ENCODE measurements at places on chromosomes 3 and 15. TPM values are rescaled to one million over a fixed set of nuclear protein-coding genes. Genes with fewer than 3 reads are reported as not detected.

THRB gene
- 31.4 TPM for polyA plus RNA-seq

- DNase-seq: no peak
These were observed 416.6 kb upstream of the AZI2 start for GRCh38 chr3:28765194-28765593.

DNA sequence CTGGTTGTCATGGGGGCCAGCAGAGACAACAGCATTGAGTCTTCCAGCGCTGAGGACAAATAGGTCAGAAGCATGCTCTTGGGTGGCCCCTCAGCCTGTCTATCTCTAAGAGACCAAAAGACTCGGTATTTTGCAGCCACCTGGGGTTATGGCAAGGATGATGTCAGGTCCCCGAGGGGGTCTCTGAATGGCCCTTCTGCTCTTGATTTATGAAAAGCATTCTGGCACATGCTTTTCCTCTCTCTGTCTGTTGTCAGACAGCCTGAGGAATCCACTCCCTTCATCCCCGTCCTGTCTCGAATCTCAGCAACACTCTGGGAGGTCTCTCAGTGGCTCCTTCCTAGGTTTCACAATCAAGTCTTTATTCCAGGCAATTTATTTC, 156.6 kb upstream of the RGMA start:
- no peak for DNase-seq

- DNase-seq: no peak
These were observed 767 bp downstream of the WDR48 start for GRCh38 chr3:39052583-39052982.

DNA sequence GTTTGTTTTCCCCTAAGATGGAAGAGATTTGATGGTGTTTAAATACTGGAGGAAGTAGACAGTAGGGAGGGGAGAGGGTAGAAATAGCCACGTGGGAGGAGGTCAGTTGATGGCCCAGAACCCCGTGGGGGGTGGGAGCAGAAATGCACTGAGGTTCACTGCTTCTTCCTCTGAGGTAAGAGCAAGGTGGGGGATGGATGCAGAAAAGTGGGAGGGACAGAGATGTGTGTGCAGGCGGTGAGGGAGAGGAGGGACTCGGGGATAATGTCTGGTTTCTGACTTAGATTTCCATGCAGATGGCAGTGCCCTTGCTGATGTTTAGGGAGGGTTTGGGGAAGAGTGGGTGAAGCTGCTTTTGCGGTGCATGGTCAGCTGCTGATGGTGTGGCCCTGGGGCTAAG, 102.9 kb downstream of the ARNT2 start:
- no peak for DNase-seq

DNA sequence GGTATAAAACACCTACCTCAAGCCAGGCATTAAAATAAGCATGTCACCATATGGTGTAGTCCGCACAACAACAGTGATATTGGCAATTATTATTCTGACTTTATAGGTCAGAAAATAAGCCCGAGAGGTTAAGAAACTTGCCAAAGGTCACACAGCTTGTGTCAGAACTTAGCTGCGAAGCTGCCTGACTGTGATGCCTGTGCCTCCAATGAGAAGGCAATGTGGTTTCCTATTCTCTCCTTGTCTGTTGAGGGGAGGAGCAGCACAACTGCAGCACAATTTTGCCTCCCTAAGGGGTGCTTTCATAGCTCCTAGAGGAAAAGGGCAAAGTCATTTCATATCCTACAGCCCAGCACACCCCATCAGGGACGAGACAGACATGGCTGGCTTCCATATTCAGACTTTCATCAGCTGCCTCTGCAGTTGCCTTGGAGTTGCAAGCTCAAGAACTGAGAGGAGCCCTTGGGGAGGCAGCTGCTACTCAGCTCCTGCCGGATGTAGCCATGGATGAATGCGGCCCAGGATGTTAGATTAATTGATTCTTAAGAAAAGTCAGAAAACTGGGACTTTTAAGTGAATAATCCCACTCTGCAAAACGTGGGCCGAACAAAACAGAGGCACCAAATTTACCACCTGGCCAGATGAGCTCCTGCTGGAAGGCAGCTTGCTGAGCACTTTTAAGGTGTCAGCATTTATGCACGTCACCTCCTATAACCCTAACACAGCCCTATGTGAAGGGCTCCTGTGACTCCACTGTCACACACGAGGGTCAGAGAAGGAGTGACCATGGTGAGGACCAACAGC, 38.5 kb downstream of the MYO5C start:
- DNase-seq: no peak

All from left kidney (tissue), 8 donors.